Tibial nerve (tissue), 4 donors: ENCODE measurements at places on chromosomes 16 and 17. TPM values are rescaled to one million over a fixed set of nuclear protein-coding genes. Genes with fewer than 3 reads are reported as not detected.

DNA sequence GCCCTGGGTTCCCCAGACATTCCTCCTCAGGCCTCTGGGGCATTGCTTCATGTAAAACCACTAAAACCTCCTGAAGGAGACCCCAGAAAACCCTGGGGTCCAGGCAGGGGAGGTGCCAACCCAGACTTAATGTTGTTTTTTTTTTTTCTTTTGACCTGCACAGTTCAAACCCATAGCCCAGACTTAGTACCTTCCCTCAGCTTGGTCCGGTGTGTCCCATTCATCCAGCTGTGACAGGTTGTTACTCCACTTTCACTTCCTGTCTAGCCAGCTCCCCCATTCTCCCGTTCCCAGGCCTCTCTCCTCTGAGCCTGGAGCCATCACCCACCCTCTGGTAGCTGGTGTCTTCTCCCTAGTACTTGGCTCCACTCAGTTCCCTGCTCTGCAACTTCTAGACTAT, 4.8 kb downstream of the CDR2L start:
- H3K4me1 ChIP-seq, result peaks cover 6% of the 10 kb centered on the region
- no peak for DNase-seq
- H3K27me3 ChIP-seq, result no peaks in the 10 kb centered on the region
- H3K4me3 ChIP-seq, result no peak overlapping the region
- H3K36me3 ChIP-seq, result no peaks in the 10 kb centered on the region

The GAS2L2 gene
- total RNA-seq, result 0.84 TPM

- H3K27ac ChIP-seq, result no peak overlapping the region
- DNase-seq, result no peak
- H3K27me3 ChIP-seq, result no peaks in the 10 kb centered on the region
- no peaks in the 10 kb centered on the region for H3K4me1 ChIP-seq
Observed at GRCh38 chr17:43327834-43328420, 70.9 kb upstream of the ARL4D start.

The PRMT7 gene
- total RNA-seq, result 74.1 TPM

- no peak overlapping the region for H3K27ac ChIP-seq
- no peak overlapping the region for H3K4me3 ChIP-seq
- no peaks in the 10 kb centered on the region for H3K36me3 ChIP-seq
- H3K27me3 ChIP-seq, result no peaks in the 10 kb centered on the region
- no peaks in the 10 kb centered on the region for H3K4me1 ChIP-seq
- DNase-seq, result no peak
Observed at GRCh38 chr17:57586742-57587141, 158.4 kb downstream of the CCDC182 start.

The HOXB4 gene
- total RNA-seq, result 2.1 TPM

GRCh38 chr17:12113156-12113555, 92.5 kb downstream of the MAP2K4 start:
- H3K4me1 ChIP-seq, result no peaks in the 10 kb centered on the region
- no peak overlapping the region for H3K4me3 ChIP-seq
- DNase-seq, result no peak
- no peaks in the 10 kb centered on the region for H3K27me3 ChIP-seq
- peaks cover 5% of the 10 kb centered on the region for H3K36me3 ChIP-seq
- H3K27ac ChIP-seq, result no peak overlapping the region

DNA sequence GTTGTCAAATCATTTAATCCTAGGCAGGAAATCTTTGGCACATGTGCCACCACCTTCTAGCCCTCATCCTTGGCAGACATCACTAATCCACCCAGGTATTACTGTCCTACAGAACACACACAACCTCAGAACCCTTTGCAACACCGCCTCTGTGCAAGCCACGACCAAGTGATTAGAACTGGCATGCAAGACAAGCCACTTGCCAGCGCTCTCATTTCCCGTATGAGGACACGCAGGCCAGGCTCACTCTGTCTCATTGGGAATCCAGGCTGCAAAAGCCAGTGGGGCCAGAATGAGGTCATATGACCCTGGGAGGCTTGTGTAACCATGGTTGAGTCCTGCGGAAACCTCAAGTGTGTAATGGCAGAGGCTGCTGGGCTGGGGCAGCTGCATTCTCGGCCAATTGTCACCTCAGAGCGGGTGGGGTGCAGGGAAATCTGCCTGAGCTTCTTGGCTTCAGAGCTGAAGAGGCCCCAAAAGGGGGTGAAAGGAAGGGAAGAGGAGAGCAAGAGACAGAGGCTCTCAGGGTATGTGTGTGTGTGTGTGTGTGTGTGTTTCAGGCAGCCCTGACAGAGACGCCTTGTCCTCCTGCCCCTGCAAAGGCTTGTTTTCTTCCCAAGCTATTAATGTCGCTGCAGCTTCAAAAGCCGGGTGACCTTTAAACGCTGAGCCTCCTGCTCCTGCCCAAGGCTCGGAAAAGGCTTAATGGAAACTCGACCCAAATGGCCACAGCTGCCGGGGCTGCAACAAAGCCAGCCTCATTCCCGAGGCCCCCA, 43.2 kb upstream of the MRPS23 start:
- peak; percentile 83 for DNase-seq
- H3K27ac ChIP-seq, result peak overlapping the region; percentile 83
- H3K36me3 ChIP-seq, result no peaks in the 10 kb centered on the region
- H3K27me3 ChIP-seq, result no peaks in the 10 kb centered on the region
- peak overlapping the region; percentile 27 for H3K4me3 ChIP-seq

The TBC1D3H gene
- not detected for total RNA-seq

The KLHL10 gene
- not detected for total RNA-seq

DNA sequence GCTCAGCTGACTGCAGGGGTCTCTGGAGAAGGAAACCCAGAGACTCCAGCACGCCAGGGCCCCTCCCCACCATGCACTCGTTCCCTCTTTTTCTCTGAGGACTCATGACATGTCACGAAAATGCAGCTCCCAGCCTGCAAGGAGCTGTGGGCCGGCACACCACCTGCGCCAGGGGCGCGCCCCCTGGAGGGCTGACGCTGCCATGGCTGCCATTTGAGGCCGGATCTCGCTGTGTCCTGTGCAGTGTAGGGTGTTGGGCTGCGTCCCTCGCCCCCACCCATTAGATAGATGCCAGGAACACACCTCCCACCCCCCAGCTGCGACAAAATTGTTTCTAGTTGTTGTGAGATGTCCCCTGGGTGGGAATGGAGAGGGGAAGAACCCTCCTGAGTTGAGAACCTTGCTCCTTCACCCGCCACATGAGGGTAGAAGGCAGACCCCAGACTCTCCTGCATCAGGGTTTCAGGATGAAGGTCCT, 8.2 kb downstream of the SYNGR2 start:
- H3K4me1 ChIP-seq, result no peaks in the 10 kb centered on the region
- H3K36me3 ChIP-seq, result no peaks in the 10 kb centered on the region
- no peaks in the 10 kb centered on the region for H3K27me3 ChIP-seq
- DNase-seq, result peak; percentile 56

DNA sequence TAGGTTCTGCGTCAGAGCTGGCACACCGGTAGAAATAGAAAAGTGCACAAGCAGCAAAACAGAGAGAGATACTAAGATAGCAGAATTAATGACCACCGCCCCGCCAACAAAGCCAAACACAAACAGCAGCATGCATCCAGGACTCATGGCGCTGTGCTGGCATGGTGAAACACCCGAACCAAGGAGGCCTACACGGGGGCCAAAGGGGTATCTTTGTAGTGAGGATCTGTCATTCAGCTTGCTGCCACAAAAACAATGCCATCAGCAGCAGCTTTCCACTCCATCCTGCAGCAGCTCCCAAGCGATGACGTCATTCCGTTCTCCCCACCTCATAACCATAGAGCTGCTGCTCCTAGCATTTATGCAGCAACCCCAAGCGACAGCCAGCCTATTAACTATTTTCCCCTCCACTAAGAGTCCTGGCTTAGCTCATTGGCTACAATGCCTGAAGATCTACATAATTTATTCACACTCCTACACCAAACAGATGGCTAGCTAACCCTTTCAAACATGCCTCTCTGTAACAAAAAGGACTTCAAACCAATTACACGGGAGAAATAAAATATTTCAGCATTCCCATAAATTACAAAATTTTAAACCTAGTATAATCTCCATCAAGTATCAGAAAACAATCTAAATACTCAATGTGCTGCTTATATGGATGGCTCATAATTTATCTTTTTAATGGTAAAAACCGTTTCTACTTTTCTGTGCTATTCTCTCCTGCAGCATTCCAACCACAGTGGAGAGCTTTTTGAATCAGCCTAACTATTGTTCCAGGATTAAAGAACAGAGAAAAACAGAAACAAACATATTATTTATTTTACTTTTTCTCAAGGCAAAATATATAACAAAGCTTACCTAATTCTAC, 73.9 kb downstream of the SPAG9 start:
- peak overlapping the region; percentile 62 for H3K27ac ChIP-seq
- no peaks in the 10 kb centered on the region for H3K4me1 ChIP-seq
- peak; percentile 63 for DNase-seq
- H3K27me3 ChIP-seq, result no peaks in the 10 kb centered on the region
- H3K4me3 ChIP-seq, result peak overlapping the region; percentile 23

DNA sequence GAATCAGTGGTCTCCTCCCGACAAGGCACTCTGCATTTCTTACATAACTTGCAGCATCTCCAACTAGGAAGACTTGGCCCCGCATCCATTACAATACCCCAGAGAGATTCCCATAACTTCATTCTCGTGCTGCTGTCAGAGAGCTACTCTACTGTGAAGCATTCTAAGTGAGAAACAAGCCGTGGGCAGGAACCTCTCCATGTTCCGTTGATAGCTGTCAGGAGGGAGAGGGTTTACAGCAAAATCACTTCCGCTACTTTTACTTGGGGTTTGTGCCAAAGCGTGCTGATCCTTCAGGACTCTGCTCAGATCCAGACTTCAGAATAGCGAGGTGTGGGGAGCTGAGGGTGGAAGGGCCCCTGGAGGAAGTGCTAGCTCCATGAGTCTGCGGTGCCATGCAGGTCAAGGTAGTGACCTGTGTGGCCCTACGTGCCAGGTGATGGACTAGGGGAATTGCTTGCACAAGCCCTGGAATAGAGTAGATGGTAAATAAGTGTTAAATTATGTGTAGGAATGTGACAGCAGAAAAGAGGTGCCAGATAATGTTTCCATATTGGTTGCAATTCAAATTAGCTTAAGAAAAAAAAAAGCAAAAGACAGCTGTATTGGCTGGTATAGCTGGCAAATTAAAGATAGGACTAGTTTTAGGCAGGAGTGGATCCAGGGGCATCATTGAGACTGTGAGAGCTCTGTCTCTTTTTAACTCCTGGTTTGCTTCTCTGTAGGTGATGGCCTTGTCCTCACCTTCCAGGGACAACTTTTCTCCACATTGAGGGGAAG, 358.5 kb upstream of the ERCC4 start:
- H3K27me3 ChIP-seq, result no peaks in the 10 kb centered on the region
- H3K4me1 ChIP-seq, result no peaks in the 10 kb centered on the region
- H3K27ac ChIP-seq, result no peak overlapping the region
- no peaks in the 10 kb centered on the region for H3K36me3 ChIP-seq
- no peak for DNase-seq

DNA sequence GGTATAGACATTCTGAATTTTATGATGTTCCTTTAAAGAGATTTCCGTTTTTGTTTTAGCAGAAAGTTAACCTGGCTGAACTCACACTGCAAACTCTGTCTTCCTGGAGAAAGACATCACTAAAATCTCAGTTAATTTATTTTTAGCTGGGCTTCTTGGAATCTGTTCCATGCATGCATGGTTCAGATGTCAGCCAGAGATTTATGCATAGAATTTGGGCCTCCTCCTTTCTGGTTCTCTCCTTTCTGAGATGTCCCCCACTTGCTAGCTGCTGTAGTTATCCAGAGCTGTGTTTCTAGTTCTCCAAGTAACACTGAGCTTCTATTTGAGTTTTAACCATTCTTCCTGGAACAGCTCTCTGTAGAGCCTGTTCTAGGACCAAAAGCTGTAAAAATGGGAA, 77.3 kb upstream of the TANC2 start:
- H3K36me3 ChIP-seq, result no peaks in the 10 kb centered on the region
- H3K27me3 ChIP-seq, result no peaks in the 10 kb centered on the region
- peaks cover 2% of the 10 kb centered on the region for H3K4me1 ChIP-seq
- DNase-seq, result no peak
- no peak overlapping the region for H3K4me3 ChIP-seq

DNA sequence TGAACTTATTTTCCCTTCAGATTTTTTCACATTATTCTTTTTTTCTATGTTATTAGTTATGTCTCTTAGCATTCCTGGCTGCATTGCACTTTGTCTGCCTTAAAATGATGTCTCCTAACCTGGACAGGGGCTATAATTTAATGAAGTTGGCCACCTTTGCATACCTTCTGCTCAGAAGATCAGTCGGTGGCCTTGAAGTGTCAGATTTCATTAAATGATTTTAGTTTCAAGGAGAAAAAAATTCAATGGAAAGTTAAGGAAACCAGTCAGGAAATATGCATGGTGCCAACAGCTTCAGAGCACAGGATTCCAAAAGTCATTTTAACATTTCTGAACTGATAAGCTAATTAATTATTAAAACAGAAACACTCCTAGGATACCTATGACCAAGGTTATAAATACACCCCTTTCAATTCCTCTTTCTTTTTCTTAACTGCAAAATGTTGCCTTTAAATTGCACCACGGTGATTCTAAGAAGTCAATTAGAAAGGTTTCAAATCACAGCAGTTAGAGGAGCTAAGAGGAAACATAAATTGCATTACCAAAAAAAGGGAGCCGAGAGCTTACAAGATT, 533.4 kb downstream of the KCNJ2 start:
- no peaks in the 10 kb centered on the region for H3K36me3 ChIP-seq
- H3K27me3 ChIP-seq, result no peaks in the 10 kb centered on the region
- no peaks in the 10 kb centered on the region for H3K4me1 ChIP-seq
- H3K27ac ChIP-seq, result no peak overlapping the region

The PRRT2 gene
- 12.9 TPM for total RNA-seq

DNA sequence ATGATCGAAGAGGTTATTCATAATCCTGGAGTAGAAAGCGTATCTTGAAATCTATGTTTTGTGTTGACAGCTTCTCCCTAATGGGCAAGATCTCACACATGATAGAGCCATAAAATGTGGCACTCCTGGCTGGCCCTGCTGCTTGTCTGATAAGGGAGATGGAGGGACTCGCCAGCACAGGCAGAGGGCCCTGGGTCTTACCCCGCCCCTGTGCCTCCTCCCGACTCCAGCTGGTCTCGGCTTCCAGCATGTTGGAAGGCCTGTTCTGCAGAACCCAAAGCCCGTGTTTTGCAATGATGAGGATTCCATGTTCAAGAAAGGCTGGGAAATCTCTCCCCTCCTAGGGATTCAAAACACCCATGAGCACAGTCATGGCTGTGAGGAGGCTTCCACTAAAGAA, 106.7 kb upstream of the SDK2 start:
- H3K27me3 ChIP-seq, result no peaks in the 10 kb centered on the region
- H3K4me1 ChIP-seq, result no peaks in the 10 kb centered on the region
- H3K36me3 ChIP-seq, result no peaks in the 10 kb centered on the region
- no peak for DNase-seq

DNA sequence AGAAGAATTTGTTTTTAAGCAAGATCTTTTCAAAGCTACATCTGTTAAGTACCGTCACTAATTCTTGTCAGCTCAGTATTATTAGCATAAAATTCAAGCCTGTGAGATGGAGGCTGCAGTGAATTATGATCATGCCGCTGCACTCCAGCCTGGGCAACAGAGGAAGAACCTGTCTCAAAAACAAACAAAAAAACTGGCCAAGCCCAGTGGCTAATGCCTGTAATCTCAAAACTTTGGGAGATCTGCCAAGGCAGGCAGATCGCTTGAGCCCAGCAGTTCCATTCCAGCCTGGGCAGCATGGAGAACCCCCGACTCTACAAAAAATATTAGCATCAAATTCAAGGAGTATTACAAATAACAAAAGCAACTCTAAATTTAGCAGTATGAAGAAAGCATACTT, 88.0 kb downstream of the STXBP4 start:
- H3K36me3 ChIP-seq, result no peaks in the 10 kb centered on the region
- DNase-seq, result no peak
- no peak overlapping the region for H3K27ac ChIP-seq
- no peak overlapping the region for H3K4me3 ChIP-seq
- H3K4me1 ChIP-seq, result no peaks in the 10 kb centered on the region

GRCh38 chr17:61130330-61130729, 269.3 kb upstream of the TBX2 start:
- H3K27ac ChIP-seq, result no peak overlapping the region
- H3K4me1 ChIP-seq, result no peaks in the 10 kb centered on the region
- H3K27me3 ChIP-seq, result no peaks in the 10 kb centered on the region

The TPPP3 gene
- total RNA-seq, result 12.9 TPM
